Neural crest cell (in vitro differentiated cells): ENCODE measurements at places on chromosomes 16 and 17.

DNA sequence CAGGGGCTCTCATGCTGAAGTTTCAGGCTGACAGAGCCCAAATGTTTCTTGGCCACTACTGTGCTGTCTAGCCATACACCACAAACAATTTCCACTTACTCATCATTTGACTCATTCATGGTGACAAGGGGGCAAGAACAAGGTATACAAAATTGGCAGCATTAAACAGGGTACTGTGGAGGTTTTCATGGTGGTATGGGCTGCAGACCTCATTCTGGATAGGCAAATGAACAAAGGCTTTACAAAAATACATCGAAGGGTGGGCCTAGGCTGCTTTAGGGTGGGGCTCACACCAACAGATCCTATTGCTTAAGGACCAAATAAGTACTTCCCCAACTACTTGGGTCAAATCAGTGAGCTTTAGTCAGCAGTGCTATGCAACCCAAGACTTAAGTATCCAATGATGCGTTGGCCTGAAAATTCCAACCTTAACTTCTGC, 53.0 kb downstream of the N4BP1 start:
- no peak for DNase-seq

DNA sequence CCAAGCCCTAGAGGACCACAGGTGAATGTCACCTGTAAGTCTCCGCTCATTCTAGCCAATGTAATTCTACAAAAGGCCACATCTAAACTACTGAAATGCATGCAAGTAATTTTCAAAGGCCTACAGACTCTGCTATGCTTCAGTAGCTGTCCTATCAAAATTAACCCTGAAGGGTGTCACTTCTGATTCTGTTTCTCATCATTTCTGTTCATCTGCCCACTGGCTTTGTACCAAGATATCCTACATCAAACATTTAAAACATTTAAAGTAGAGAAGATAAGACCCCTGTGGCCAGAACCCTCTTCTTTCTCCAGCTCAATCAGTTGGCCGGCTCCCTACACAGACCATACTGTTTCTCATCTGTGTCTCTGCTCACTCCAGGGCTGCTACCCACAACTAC, 21.5 kb downstream of the PHF12 start:
- DNase-seq = no peak

DNA sequence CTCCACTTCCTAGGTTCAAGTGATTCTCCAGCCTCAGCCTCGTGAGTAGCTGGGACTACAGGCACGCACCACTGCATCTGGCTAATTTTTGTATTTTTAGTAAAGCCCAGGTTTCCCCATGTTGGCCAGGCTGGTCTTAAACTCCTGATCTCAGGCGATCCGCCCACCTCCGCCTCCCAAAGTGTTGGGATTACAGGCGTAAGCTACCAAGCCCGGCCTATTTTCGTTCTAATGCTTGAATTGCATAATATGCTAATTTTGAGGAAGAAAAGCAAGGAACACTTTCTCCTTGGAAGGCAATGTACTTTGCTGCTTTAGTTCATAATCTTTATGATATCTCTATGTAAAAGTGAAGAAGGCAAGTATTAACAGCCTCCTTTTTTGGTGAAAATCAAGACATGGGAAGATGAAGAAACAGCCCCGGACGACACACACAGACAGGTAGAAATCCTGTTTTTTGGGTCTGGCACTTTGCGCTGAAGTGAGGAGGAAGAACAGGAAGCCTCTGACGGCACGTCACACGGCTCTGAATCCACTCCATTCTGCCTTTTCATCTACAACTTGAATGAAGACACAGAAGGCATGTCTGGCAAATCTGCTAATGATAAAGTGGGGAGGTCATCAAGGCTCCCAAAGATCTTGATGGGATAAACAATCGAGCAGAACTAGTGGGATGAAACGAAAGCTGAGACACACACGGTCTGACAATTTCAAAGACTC, 24.9 kb downstream of the VPS53 start:
- DNase-seq = no peak

DNA sequence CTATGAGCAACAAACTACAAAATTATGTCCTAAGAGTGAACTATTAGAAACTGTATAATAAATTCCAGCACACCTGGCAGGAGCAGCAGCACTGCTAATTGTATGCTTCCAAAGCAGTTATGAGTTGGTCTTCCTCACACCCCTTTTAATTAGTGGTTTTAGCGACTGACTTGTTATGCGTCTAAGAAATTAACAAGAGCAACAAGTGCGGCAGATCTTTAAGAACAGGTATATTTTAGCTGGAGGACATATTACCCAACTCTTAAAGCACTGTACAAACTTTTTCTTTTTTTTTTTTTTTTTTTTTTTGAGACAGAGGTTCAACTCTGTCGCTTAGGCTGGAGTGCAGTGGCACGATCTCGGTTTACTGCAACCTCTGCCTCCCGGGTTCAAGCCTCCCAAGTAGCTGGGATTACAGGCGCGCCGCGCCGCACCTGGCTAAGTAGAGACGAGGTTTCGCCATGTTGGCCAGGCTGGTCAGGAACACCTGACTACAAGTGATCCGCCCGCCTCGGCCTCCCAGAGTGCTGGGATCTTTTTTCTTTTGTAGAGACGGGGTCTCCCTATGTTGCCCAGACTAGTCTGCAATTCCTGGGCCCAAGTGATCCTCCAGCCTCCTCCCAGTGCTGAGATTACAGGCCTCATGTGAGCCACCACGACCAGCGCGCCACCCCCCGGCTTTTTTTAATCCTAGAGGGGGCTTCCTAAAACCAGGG, 1.6 kb upstream of the FBXL20 start:
- no peak for DNase-seq

GRCh38 chr16:54282928-54283724, 3.5 kb downstream of the IRX3 start:
- no peak for DNase-seq

GRCh38 chr17:31405890-31406371, 14.5 kb downstream of the RAB11FIP4 start:
- no peak for DNase-seq

GRCh38 chr16:66065925-66066324, 300.6 kb upstream of the CDH5 start:
- no peak for DNase-seq

DNA sequence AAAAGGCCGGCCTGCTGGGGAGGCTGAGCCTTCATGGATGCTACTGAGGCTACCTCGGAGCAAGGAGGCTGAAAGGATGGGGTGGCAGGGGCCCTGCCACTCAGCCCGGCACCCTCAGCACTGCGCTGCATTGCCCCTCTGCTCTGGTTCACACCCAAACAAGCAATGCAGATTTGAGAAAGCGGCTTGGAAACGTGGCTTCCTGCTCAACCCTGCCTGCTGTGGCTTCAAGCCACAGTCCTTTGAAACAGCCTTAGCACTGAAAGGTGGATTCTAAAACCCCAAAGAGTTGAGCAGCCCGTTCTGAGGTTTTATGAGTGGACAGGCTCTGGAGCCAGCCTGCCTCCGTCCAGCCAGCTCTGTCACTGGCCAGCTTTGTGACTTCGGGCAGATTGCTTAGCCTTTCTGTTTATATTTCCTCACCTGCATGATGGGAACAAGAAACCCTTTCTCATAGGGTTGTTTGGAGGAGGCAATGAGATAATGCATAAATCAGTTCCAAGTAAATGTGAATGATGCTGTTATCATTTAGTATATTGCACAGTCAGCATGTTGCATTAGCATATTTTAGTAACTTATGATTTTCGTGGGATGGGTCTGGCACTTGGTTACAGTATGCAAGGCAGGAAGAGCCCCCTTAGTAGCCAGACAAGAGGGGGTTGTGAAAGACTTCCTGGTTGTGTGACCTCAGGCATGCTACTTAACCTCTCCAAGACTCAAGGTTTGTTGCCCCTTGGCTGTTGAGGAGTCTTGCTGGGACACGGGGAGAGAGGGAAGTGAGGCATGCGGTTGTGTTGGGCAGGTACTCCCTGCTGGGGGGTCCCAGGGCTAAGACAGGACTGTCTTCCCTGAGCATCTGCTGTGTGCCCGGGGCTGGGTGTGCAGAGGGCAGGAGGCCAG, 23.6 kb downstream of the CRISPLD2 start:
- no peak for DNase-seq

DNA sequence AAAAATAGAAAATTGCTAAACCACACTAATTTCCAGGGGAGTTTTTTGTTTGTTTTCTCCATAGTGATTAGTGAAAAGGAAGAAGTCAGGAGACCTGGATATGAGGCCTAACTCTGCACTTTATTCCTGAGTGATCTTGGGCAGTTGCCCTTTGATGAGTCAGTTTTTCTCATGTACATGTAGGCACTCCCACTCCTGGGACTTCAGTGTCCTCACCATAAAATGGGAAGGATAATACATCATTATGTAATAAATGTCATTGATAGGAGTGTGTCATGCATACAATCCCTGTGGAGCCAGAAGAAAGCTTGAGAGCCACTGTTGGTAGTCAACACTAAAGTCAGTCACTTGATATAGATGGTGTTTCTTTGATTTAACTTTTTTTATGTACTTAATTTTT, 32.5 kb downstream of the WIPF2 start:
- DNase-seq = no peak

GRCh38 chr16:4944333-4945281, 7.7 kb upstream of the PPL start:
- no peak for DNase-seq

DNA sequence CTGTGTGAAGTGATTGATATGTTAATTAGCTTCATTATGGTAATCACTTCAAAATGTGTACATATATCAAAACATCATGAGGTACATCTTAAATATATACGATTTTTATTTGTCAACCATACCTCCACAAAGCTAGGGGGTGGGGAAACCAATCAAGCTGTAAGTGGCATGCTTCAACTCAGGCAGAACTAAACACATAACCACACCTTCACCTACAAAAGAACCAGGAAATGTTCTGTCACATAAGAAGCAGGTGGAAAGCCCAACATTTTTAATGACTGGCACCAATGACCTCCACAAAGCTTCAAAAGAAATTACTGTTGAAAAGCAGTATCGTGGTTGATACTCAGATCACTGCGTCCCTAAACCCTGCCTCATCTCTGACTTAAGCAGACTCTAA, 867.7 kb upstream of the EEF2KMT start:
- no peak for DNase-seq

GRCh38 chr17:75563063-75563758, 24.4 kb upstream of the MYO15B start:
- no peak for DNase-seq

DNA sequence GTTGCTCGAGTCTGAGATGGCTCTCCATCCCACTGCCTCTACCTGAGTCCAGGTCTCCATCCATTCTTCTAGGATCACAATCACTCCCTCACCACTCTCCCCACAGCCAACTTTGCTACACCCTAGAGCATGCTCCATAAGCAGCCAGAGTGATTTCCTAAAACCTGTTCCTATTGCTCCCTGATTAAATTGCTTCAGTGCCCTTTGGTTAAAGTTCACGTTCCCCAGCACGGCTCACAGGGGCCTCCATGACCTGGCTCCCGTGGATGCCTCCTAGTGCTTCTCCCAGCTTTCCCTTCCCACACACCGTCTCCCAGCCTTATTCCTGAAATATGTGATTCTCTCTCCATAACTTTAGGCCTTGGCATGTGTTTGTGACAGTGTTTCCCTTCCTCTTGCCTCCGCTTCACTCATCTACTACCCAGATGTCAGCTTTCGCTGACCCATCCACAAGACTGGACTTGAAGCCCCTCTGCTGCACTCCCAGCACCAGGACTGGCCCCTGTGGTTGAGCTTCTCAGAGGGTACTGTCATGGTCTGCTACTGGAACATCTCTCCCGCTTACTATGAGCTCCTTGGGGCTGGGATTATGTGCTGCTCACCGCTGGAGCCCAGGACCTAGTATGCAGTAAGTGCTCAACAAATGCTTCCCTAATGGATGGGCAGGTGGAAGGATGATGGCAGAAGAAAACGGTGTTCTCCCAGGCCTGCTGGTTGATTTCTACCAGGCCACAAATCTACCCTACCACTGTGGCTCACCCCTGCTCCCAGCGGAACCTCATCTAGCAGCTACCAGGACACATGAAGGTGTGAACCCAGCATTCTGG, 17.9 kb downstream of the MYO18A start:
- DNase-seq = no peak
